GDM1 (cell line): ENCODE measurements at places on chromosomes 1 and 21.

DNA sequence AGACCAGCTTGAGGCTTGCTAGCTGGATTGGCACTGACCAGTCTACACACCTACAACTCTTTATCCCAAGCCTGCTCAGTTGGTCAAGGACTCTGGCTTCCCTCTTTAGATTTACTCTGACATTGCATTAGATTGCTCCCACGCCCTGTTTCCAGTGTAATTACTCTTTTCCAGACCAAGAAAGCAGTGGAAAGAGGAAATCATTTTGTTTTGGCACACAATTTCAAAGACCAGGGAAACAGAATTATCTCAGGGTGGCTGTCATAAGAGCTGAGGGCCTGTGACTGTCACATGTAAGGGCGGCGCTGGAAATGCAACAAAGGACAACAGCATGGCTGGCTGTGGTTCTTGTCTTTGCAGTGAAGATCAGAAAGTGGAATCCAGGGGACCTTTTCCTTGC is 302.7 kb downstream of the HHAT start:
- DNase-seq, result no peak

DNA sequence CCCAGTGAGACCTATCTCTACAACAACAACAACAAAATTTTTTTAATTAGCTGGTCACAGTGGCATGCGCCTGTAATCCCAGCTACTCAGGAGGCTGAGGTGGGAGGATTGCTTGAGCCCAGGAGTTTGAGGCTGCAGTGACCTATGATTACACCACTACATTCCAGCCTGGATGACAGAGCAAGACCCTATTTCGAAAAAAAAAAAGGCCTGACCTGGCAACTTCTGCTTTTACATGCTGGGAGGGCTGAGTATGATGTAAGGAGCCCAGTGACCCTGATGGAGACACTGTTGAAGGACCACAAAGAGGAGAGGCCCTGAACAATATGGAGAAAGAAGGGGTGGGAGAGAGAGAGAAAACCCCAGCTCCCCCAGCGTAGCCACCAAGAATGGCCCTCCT is 9.2 kb upstream of the VPS26C start:
- DNase-seq, result peak; percentile 11

DNA sequence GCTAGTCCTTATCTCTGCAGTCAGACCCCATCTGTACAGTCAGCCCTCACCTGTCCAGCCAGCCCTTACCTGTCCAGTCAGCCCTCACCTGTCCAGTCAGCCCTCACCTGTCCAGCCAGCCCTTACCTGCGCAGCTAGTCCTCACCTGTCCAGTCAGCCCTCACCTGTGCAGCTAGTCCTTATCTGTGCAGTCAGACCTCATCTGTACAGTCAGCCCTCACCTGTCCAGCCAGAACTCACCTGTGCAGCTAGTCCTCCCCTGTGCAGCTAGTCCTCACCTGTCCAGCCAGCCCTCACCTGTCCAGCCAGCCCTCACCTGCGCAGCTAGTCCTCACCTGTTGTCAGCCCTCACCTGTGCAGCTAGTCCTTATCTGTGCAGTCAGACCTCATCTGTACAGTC is 506.8 kb downstream of the NPHP4 start:
- no peak for DNase-seq

GRCh38 chr21:29639366-29640079 is 300.3 kb downstream of the GRIK1 start:
- no peak for DNase-seq

GRCh38 chr1:202084791-202085681 is 37.7 kb upstream of the GPR37L1 start:
- no peak for DNase-seq

- peak; percentile 96 for DNase-seq
These were observed 27.2 kb upstream of the EPS8L3 start for GRCh38 chr1:109790735-109791494.

- DNase-seq, result no peak
These were observed 161.0 kb downstream of the KCNK2 start for GRCh38 chr1:215243345-215244054.

- no peak for DNase-seq
These were observed 3.5 kb upstream of the UTS2 start for GRCh38 chr1:7856345-7856744.

- no peak for DNase-seq
These were observed 97.8 kb downstream of the TYW3 start for GRCh38 chr1:74830766-74831165.

GRCh38 chr1:179575497-179576314 is at the start of gene NPHS2:
TSS of gene NPHS2 (minus strand) at chr1:179575948. CDS start at chr1:179575864, 84 bp downstream.
- DNase-seq, result no peak

DNA sequence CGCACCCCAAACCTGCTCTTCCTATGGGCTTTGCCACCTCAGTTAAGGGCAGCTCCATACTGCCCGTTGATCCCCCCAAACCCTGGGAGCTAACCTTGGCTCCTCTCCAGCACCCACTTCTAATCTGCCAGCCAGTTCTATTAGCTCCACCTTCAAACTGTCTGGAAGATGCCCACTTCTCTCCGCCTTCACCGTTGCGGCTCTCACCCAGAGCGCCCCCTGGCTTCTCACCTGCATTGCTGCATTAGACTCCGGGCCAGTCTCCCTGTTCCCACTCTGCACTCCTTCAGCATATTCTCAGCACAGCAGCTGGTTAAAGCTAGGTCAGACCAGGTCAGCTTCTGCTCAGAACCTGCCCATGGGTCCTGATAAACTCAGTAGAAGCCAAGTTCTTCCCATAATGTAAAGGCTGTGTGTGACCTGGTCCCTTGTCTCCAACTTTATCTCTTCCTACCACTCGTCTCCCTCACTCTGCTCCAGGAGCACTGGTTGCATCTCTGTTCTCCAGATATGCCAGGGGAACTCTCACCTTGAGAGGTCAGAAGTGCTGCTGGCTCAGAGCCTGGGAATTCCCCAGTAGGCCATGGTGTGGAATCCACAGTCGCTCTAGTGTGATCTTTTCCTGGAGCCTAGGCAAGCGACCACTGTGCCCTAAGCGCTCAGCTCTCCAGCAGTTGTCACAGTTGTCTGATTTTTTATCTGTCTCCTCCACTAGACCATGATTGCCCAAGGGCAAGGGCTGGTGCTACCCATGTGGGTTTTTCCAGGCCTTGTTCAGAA is 150.3 kb downstream of the HMGB4 start:
- DNase-seq, result no peak

DNA sequence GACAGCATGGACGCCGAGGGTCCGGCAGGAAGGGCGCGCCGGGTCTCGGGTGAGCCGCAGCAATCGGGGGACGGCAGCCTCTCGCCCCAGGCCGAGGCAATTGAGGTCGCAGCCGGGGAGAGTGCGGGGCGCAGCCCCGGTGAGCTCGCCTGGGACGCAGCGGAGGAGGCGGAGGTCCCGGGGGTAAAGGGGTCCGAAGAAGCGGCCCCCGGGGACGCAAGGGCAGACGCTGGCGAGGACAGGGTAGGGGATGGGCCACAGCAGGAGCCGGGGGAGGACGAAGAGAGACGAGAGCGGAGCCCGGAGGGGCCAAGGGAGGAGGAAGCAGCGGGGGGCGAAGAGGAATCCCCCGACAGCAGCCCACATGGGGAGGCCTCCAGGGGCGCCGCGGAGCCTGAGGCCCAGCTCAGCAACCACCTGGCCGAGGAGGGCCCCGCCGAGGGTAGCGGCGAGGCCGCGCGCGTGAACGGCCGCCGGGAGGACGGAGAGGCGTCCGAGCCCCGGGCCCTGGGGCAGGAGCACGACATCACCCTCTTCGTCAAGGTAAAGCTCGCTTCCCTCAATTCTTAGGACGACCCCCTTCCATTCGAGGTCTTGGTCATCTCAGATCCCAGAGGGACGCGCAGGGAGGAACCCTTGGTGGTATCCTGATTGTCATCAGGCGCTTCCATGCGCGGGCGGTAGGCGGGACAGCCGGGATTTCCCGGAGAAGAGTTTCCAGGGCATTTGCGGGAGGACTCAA is 1.6 kb downstream of the CLIC6 start:
- DNase-seq, result no peak

- DNase-seq, result no peak
These were observed 50.5 kb upstream of the MTF2 start for GRCh38 chr1:93028542-93028941.

GRCh38 chr1:70441392-70442035 is 30.4 kb downstream of the CTH start:
- no peak for DNase-seq

DNA sequence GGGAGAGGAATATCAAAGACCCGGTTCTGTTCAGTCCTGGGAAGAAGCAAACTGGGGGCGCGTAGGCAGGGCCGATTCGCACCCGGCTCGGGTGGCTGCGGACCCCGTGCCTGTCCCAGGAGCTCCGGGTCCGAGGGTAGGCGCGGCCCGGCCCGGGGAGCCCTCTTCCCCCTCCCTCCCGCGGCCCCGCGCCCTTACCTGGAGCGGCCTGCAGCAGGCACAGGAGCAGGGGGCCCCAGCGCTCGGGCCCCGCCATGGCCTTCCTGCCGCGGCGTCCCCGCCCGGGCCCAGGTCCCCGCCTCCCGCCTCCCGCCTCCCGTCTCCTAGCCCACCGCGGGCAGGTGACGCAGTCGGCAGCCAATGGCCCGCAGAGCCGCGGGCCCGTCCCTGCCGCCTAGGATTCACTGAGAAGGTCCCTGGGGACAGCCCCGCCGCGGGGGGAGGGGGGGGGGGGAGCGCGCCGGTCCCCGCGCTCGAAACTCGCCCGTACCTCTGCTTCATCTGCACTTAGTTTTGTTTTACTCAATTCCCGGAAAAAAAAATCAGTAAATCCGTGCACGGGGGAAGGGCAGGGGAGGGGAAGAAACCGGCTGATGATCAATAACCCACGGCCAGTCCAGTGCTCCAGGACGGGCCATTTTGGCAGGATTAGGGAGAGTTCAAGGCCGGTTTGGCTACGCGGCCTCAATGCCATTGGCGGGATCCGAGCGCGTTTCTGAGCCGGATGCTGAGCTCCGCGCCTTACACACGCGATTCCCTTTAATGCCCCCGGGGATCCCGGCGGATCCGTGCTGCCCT is at the start of gene IFNLR1:
Gene IFNLR1, minus strand, starts transcription at position 297 of the 798 bp plus-strand sequence. Its CDS starts 41 bp downstream, at position 256.
- no peak for DNase-seq

DNA sequence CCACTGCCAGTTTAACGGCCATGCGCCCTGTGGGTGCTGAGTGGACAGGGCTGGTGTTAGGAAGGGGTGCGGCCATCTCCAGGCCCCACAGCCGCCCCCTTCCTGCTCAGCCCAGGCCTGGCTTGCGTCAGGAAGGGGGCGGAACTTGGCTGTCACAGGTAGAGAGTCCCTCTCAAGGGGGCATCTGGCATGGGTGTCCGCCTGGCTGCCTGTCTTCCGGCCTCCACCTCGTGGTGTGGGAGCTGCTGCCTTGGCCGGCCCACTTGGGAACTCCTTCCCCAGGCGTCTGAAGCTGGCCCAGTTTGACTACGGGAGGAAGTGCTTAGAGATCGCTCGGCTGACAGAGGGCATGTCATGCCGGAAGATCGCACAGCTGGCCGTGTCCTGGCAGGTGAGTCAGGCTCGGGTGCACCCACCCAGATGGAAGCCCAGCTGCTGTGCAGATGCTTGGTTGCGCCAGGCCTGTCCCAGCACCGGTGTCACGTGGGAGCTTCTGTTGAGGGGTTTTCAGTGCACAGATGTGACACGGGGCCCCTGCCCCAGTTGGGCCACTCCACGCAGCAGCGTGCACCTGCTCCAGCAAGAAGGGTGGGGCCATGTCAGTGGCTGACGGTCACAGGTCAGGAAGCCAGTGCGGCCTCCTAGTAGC is 9.1 kb upstream of the ATAD3B start:
- DNase-seq, result no peak

DNA sequence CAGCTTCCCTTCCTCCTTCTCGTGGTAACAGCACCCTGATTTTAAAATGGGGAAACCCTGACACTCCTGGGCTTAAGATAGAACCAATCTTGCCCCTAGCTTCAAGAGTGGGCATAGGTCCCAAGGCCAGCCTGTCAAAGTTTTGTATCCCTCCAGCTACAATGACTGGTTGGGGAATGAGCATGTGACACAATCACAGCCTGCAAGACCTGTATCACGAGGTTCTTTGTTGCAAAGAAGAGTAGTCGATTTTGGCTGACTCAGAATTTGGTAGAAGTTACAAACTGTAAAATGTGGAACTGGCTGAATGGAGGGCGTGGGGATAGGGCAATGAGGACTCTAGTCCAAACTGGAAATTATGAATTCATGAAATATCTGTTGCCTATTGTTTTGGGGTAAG is 18.7 kb downstream of the CTSK start:
- no peak for DNase-seq

- no peak for DNase-seq
These were observed 1.7 kb downstream of the ALDH9A1 start for GRCh38 chr1:165696625-165697100.

- no peak for DNase-seq
These were observed 49.5 kb upstream of the S1PR1 start for GRCh38 chr1:101187297-101187696.

DNA sequence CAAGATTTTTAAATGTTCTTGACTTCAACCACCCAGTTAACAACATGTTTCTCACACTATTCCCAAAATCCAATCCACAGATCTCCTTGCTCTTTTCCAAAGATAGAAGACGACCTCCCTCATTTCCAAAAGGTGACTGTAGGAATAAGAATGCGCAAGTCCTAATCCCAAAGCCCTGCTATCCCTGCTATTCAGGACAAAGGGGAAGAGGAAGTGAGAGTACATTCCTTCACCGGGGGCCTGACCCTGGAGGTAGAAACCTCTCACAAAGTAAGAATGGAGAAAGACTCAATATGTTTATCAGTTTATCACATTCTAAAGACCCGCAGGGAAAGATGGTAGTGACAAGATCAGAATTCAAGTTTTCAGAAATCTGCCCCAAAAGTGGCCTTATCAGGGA is 55.7 kb downstream of the PLEKHA6 start:
- no peak for DNase-seq

GRCh38 chr1:101697072-101697471 is 299.7 kb downstream of the OLFM3 start:
- DNase-seq, result no peak
